ENCODE measurements at places on chromosomes 2 and 18. TPM values are rescaled to one million over a fixed set of nuclear protein-coding genes. Genes with fewer than 3 reads are reported as not detected.
A peak's percentile ranks its signal among the peaks of the same experiment; 100 is the strongest.

GRCh38 chr2:70776266-70776665 lies 8.3 kb upstream of the ADD2 start:
- no peak for DNase-seq

DNA sequence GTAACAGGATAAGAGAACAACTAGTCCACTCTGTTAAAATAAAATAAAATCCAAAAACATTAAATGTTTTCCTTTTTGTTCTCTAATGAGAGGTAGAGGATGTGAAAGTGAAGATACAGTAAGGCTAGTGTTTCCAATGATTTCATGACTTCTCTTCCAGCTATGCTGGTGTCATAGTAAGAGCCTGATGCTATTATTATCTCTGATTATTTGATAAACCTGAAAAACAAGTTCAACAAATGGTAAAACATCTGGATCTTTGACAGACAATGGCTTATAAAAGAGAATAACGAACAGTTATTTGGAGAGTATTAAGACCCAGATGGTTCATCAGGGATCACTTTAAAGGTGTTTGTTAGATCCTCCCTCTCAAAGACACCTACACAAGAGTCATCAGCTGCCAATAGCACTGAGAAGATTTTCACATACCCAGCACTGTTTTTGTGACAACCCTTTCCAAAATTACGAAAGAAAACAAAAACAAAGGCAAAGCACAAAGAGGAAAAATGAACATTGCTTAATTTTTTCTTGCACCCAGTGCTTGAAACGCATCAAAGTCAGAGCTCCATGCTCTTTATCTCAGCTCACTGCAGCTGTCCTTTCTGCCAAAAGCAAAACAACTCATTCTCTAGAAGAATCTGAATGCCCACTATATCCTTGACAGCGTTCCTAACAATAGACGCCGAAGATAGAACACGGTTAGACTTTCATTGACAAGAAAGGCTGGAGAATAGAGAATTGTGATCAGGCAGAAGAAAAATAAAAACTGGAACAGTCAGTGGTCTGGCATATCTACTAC lies 168.6 kb downstream of the SLC8A1 start:
- no peak for DNase-seq

DNA sequence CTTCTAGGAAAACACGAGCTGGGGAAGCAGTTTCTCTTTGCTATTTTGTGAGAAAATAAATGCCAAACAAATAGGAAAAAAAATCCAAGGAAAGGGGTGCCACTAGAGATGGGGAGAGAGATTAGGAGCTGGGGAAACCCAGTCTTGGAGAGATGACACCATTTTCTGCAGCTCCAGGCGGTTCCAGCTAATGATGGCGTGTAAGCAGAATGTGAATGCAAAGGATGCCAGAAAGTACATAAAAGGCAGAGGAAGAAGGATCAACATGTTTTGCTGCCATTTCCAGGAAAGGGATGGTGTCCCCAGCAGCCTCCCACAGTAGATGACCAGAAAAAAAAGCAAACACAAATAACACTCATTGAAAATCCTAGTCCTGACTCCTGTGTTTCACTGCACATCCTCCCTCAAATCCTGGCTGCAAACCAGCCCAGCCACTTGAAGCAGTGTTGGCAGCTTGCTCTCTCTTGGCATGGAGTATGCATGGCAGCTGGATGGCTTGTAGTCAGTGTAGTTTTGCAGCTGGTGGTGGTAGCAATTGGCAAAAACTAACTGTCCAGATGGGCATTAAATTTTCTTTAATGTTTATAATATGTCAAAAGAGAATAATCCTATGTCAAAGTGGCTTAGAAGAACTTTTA lies 93.6 kb downstream of the FTCDNL1 start:
- DNase-seq = peak; percentile 32

DNA sequence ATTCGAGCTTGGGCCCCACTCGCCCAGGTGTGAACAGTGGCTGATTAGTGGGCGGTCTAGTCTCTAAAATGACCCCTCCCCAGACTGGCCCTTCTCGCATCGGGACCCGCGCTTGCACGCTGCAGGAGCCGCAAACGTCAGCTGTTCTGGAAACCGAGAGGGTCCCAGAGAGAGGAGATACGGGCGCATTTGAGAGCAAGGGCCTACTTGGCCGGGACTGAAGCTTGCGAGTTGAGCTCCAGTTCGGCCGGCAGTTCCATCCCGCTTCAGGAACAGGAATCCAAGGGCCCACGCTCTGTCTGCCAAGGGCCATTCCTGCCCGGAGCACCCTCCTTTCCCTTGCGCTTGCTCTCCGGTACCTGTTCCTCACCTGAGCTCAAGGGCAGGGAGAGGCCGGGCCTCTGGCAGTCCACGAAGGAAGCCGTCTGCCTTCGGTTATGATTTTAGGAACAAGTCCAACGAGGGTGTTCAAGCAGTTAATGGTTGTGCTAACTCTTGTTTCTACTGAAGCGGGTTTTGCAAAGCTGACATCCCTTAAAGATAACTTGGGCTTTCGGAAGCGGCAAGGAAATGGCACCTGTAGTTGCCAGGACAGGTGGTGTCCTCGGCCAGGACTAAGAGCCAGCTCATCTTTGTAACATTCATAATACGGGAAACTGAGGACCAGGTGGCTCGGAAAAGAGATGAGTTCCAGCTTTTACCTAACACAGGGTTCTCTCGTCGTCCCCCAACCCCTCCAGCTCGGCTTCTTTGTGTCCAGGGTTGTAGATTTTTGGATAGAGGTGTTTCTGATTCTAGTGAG lies 3.9 kb upstream of the DLX1 start:
- DNase-seq = peak; percentile 50

- DNase-seq = no peak
Measured at GRCh38 chr2:67311536-67311935, 85.6 kb upstream of the ETAA1 start.

Gene SLC4A1AP
- total RNA-seq = 18.4 TPM

Gene KANSL1L
- 26.7 TPM for total RNA-seq

Gene KIF1A
- 0.30 TPM for total RNA-seq

Gene KCNIP3
- total RNA-seq = 5.9 TPM
